GM12878 (cell line): ENCODE measurements at places on chromosomes 1 and 21. TPM values are rescaled to one million over a fixed set of nuclear protein-coding genes. Genes with fewer than 3 reads are reported as not detected.

Gene DYNLT5
- polyA plus RNA-seq = not detected in 2 replicates

Gene TMEM82
- not detected in 2 replicates for polyA plus RNA-seq

Gene COL11A1
- polyA plus RNA-seq = not detected in 2 replicates

Gene LCE3D
- polyA plus RNA-seq = not detected in 2 replicates

Gene ITSN1
- polyA plus RNA-seq = 8.5 and 10.6 TPM in 2 replicates

Gene CAMK2N1
- not detected in 2 replicates for polyA plus RNA-seq

Gene COG2
- 29.0 and 32.5 TPM in 2 replicates for polyA plus RNA-seq

Gene LY9
- 5.5 and 9.1 TPM in 2 replicates for polyA plus RNA-seq

Gene URB2
- polyA plus RNA-seq = 18.4 and 20.4 TPM in 2 replicates

Gene TMEM51
- polyA plus RNA-seq = 2.2 and 3.9 TPM in 2 replicates

Gene FCN3
- not detected in 2 replicates for polyA plus RNA-seq

Gene TNFSF4
- 13.8 and 15.9 TPM in 2 replicates for polyA plus RNA-seq

Gene TMEM269
- polyA plus RNA-seq = 0.09 TPM in 1 of 2 replicates, not detected in the other

Gene UBE4B
- 19.8 and 23.3 TPM in 2 replicates for polyA plus RNA-seq

Gene FAM177B
- not detected in 2 replicates for polyA plus RNA-seq

Gene ACBD6
- polyA plus RNA-seq = 65.7 and 66.2 TPM in 2 replicates

Gene SMCP
- not detected in 2 replicates for polyA plus RNA-seq

Gene NHLH1
- polyA plus RNA-seq = 0.52 and 0.56 TPM in 2 replicates

Gene COL8A2
- not detected in 2 replicates for polyA plus RNA-seq

Gene PTPRU
- 0.98 and 1.3 TPM in 2 replicates for polyA plus RNA-seq

Gene GJA8
- not detected in 2 replicates for polyA plus RNA-seq

Gene KLHL21
- 3.5 and 9.2 TPM in 2 replicates for polyA plus RNA-seq

Gene HCN3
- 1.4 and 1.8 TPM in 2 replicates for polyA plus RNA-seq

Gene TRABD2B
- polyA plus RNA-seq = not detected in 2 replicates

Gene PRDM16
- not detected in 2 replicates for polyA plus RNA-seq

Gene EDARADD
- 4.3 and 4.9 TPM in 2 replicates for polyA plus RNA-seq

Gene CYP4A22
- polyA plus RNA-seq = not detected in 2 replicates

Gene SHISA4
- not detected in 2 replicates for polyA plus RNA-seq

Gene PMF1
- polyA plus RNA-seq = 96.6 and 105 TPM in 2 replicates

Gene AMY2A
- not detected in 2 replicates for polyA plus RNA-seq

Gene LDLRAD2
- not detected in 2 replicates for polyA plus RNA-seq

Gene KRTAP21-3
- polyA plus RNA-seq = not detected in 2 replicates

Gene TAS1R1
- not detected in 2 replicates for polyA plus RNA-seq

Gene VAV3
- polyA plus RNA-seq = 2.1 and 4.3 TPM in 2 replicates

Gene BCL2L15
- polyA plus RNA-seq = 0.29 and 0.48 TPM in 2 replicates

Gene SMIM11
- 6.0 and 13.2 TPM in 2 replicates for polyA plus RNA-seq

Gene LCA5L
- polyA plus RNA-seq = 0.28 and 0.29 TPM in 2 replicates

Gene LCE1E
- polyA plus RNA-seq = 6.6 TPM in 2 replicates

Gene DMBX1
- polyA plus RNA-seq = not detected in 2 replicates

Gene CFHR2
- not detected in 2 replicates for polyA plus RNA-seq

Gene OR2L5
- not detected in 2 replicates for polyA plus RNA-seq

Gene EEIG2
- polyA plus RNA-seq = 1.4 and 1.5 TPM in 2 replicates

Gene RASSF5
- 65.2 and 69.5 TPM in 2 replicates for polyA plus RNA-seq

Gene FCRL3
- not detected in 2 replicates for polyA plus RNA-seq
